ENCODE measurements at places on chromosomes 3 and 15. TPM values are rescaled to one million over a fixed set of nuclear protein-coding genes. Genes with fewer than 3 reads are reported as not detected.

- peaks cover 25% of the 10 kb centered on the region for H3K4me1 ChIP-seq
- DNase-seq: no peak
- no peak overlapping the region for H3K4me3 ChIP-seq
- H3K27ac ChIP-seq: no peak overlapping the region
- peaks cover 2% of the 10 kb centered on the region for H3K27me3 ChIP-seq
- peaks cover 4% of the 10 kb centered on the region for H3K36me3 ChIP-seq
Observed at GRCh38 chr3:72536878-72537267, 311.4 kb downstream of the SHQ1 start.

- no peak for DNase-seq
- no peak overlapping the region for H3K4me3 ChIP-seq
- no peaks in the 10 kb centered on the region for H3K27me3 ChIP-seq
- no peaks in the 10 kb centered on the region for H3K36me3 ChIP-seq
Observed at GRCh38 chr3:69770219-69770618, 31.0 kb downstream of the MITF start.

- no peaks in the 10 kb centered on the region for H3K36me3 ChIP-seq
- H3K4me1 ChIP-seq: peaks cover 22% of the 10 kb centered on the region
- no peak overlapping the region for H3K27ac ChIP-seq
- no peak for DNase-seq
Observed at GRCh38 chr3:127480196-127480954, 110.2 kb downstream of the TPRA1 start.

DNA sequence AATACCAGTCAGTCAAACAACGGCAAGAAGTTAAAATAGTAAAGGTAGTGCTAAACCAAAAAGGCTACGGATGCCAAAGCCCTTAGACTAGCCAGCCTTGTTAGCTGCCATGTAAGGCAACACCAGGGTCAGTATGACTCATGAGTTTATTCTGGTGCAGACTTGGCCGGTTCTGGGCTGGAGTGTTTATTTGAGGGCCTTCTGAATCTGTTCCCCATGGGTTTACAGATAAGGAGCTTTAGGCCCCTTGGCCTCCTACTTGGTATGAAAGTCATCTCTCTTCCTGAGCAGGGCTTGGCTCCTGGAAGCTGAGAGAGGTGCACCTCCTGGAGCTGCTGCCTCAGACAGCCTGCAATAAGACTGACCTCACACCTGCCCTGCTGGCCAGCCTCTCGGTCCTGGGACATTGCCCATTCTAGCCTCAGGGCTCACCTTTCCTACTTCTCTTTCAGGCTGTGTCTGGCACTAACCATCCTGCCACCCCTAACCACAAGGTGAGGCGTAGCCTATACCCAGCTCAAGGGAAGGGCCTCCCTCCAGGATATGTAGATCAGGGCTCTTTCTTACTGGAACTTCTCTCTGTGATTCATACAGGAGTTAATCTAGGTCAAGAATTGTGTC lies 10.4 kb upstream of the RTP1 start:
- H3K4me3 ChIP-seq: no peak overlapping the region
- H3K4me1 ChIP-seq: no peaks in the 10 kb centered on the region
- no peak for DNase-seq
- no peaks in the 10 kb centered on the region for H3K36me3 ChIP-seq
- H3K27ac ChIP-seq: no peak overlapping the region

The RYR3 gene
- total RNA-seq: not detected

The PARP14 gene
- 65.6 TPM for total RNA-seq

DNA sequence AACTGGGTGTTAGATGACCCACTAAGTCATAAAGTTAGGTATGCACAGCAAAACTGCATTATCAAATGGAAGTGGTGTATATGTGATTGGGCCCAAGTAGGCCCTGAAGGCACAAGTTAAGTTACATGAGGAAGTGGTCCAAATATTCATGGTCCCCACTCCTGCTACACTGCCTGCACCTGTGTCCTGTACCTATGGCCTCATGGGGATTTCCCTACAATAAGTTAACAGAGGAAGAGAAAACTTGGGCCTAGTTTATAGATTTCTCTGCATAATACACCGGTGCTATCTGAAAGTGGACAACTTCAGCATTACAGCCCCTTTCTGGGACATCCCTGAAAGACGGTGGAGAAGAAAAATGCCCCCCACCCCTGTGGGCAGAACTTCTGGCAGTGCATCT lies 41.5 kb downstream of the STRIT1 start:
- no peak overlapping the region for H3K27ac ChIP-seq
- no peaks in the 10 kb centered on the region for H3K36me3 ChIP-seq
- H3K4me3 ChIP-seq: no peak overlapping the region

The CLN6 gene
- 99.0 TPM for total RNA-seq

DNA sequence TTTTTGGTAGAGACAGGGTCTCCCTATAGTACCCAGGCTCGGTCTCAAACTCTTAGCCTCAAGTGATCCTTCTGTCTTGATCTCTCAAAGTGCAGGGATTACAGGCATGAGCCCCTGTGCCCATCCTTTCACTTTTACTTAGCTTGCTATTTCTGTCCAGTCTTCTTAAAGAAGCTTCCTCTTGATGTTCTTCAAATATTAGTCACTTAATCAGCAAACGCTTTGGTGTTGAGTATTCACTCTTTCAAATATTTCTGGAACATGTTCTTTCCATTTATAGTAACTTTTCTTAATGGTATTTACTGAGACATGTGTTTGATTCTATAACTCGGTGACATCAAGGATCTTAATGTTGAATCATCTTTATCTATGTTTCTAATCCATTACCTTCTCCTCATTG lies 122.1 kb downstream of the CNTN6 start:
- H3K27me3 ChIP-seq: no peaks in the 10 kb centered on the region
- no peak overlapping the region for H3K4me3 ChIP-seq
- no peak overlapping the region for H3K27ac ChIP-seq
- H3K36me3 ChIP-seq: no peaks in the 10 kb centered on the region
- H3K4me1 ChIP-seq: no peaks in the 10 kb centered on the region
- DNase-seq: no peak

DNA sequence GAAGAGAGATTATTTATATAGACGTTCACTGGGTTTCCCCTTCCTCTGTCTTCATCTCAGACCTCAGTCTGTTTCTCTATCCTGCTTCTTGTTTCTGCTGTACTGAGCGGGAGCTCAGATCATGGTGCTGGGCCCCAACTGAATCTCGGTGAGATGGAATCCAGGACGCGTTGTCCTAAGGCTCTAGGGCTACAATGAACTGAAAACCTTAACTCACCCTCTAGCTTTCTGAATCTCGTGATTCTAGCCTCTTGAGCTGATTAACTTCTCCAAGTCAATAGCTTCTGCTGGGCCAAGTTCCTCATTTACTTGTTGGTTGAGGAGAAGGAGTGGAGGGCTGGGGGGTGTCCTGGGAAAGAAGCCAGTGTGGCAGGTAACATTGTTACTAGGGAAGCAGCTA lies 32.7 kb upstream of the MAP3K13 start:
- no peak for DNase-seq
- no peaks in the 10 kb centered on the region for H3K36me3 ChIP-seq
- H3K27me3 ChIP-seq: peaks cover 8% of the 10 kb centered on the region
- no peak overlapping the region for H3K27ac ChIP-seq

DNA sequence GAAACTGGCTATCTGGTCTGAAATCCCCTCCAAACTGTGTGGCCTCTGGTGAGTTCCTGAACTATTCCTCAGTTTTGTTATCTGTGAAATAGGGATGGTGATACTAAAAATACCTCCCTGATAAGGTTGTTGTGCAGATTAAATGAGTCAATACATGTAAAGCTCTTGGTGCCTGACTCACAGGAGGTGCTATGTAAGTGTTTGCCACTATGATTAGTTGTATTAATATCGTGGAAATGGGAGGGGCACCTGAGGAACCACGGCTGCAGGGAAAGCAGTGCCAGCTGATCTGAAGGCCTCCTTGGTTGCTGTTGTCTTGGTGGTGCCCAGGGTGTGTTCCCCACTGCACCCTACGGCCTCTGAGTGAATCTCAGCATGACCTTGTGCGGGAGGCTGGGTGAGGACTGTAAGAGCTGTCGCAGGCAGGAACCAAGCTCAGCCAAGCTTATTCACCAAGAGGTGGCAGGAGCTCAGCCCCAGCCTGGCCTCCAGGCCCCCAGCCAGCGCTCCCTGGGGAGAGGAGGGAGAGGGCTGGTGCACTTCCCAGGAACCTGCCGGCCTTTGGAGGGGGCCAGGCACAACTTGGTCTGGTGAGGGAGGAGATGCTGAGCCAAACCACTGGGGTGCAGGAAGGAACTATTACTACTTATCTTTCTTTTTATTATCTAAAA lies 44.8 kb upstream of the CCDC174 start:
- H3K36me3 ChIP-seq: peaks cover 2% of the 10 kb centered on the region
- DNase-seq: no peak
- H3K27me3 ChIP-seq: peaks cover 54% of the 10 kb centered on the region
- H3K4me3 ChIP-seq: no peak overlapping the region
- no peak overlapping the region for H3K27ac ChIP-seq

The GRK7 gene
- not detected for total RNA-seq

The ITIH1 gene
- total RNA-seq: not detected

The TMCO5A gene
- total RNA-seq: not detected

- peaks cover 2% of the 10 kb centered on the region for H3K4me1 ChIP-seq
- H3K36me3 ChIP-seq: peaks cover 3% of the 10 kb centered on the region
- no peak for DNase-seq
Observed at GRCh38 chr3:33637482-33637881, 80.6 kb downstream of the CLASP2 start.

- no peak overlapping the region for H3K27ac ChIP-seq
- no peak overlapping the region for H3K4me3 ChIP-seq
- H3K27me3 ChIP-seq: no peaks in the 10 kb centered on the region
- no peaks in the 10 kb centered on the region for H3K36me3 ChIP-seq
Observed at GRCh38 chr3:126015075-126015474, 46.1 kb downstream of the ROPN1B start.

DNA sequence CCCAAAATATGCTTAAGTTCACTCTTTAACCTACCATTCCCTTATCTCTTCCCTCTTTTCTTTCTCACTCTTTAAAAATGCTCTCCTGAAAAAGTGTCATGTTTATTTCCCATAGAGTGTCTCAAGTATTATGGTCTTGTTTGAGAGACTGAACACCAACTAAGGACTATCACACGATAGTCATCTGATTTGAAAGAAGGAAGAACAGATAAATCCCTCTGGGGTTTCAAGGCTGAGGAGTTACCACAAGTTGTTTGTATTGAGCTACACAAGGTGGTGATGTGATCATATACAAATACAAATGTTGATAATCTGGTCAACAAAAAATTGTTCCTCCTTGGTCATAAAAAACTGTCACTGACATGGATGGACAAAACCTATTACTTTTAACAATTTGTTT lies 13.8 kb downstream of the MEIS2 start:
- no peaks in the 10 kb centered on the region for H3K36me3 ChIP-seq
- H3K4me3 ChIP-seq: no peak overlapping the region
- peaks cover 4% of the 10 kb centered on the region for H3K27me3 ChIP-seq
- no peak for DNase-seq
- H3K4me1 ChIP-seq: no peaks in the 10 kb centered on the region
- H3K27ac ChIP-seq: no peak overlapping the region

The NEIL1 gene
- 3.7 TPM for total RNA-seq

DNA sequence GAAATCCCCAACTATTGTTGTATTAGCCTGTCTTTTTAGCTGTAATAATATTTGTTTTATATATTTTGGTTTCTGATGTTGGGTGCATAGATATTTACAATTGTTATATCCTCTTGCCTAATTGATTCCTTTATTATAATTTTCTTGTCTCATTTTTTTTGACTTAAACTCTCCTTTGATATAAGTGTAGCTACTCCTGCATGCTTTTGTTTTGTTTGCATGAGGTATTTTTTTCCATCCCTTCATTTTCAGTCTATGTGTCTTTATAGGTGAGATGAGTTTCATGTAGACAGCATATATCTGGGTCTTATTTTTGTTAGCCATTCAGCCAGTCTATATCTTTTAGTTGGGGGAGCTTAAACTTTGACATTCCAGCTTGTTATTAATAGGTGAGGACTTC lies 37.4 kb downstream of the FAIM start:
- H3K36me3 ChIP-seq: peaks cover 35% of the 10 kb centered on the region
- no peak for DNase-seq
- no peaks in the 10 kb centered on the region for H3K4me1 ChIP-seq

The SEMA6D gene
- not detected for total RNA-seq

- no peaks in the 10 kb centered on the region for H3K27me3 ChIP-seq
- H3K27ac ChIP-seq: no peak overlapping the region
- H3K4me1 ChIP-seq: peaks cover 33% of the 10 kb centered on the region
- no peak for DNase-seq
- H3K4me3 ChIP-seq: no peak overlapping the region
- peaks cover 37% of the 10 kb centered on the region for H3K36me3 ChIP-seq
Observed at GRCh38 chr15:88469321-88469720, 1.8 kb downstream of the MRPS11 start.

The CA12 gene
- 0.63 TPM for total RNA-seq

The CCDC191 gene
- 0.66 TPM for total RNA-seq

DNA sequence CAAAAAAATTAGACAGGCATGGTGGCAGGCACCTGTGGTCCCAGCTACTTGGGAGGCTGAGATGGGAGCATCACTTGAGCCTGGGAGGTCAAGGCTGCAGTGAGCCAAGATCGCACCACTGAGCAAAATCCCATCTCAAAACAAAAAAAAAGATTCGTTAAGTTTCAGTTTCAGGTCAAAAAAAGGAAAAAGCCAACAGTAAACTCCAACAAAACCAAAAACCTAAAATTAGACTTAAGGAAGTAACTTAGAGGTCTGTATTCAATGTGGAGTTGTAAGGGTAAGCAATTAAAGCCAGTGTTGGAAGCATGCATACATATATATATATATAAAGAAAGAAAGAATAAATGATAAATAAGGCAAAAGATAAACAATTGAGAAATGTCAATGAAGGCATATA lies 11.8 kb downstream of the KPNA1 start:
- peaks cover 17% of the 10 kb centered on the region for H3K36me3 ChIP-seq
- H3K27me3 ChIP-seq: no peaks in the 10 kb centered on the region
- H3K27ac ChIP-seq: no peak overlapping the region
- peaks cover 34% of the 10 kb centered on the region for H3K4me1 ChIP-seq

DNA sequence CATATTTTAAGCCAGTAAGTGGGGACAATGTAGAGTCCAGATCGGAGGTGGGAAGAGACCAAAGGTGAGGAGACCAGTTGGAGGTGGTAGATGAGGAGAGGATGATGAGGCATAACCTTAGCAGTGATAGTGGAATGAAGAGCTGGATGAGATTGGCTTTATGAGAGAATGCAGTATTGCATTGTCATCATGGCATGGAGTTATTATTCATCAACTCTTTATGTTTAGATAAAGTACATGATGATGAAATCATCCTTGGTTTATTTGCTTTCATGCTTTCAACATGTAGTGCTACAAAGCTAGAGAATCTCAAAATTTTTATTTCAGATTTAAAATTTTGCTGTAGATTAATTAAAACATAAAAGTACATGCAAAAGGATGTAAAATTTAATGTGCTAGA lies 64.0 kb downstream of the PPM1L start:
- DNase-seq: no peak
- H3K4me3 ChIP-seq: no peak overlapping the region
- H3K27me3 ChIP-seq: peaks cover 13% of the 10 kb centered on the region
- H3K36me3 ChIP-seq: no peaks in the 10 kb centered on the region

DNA sequence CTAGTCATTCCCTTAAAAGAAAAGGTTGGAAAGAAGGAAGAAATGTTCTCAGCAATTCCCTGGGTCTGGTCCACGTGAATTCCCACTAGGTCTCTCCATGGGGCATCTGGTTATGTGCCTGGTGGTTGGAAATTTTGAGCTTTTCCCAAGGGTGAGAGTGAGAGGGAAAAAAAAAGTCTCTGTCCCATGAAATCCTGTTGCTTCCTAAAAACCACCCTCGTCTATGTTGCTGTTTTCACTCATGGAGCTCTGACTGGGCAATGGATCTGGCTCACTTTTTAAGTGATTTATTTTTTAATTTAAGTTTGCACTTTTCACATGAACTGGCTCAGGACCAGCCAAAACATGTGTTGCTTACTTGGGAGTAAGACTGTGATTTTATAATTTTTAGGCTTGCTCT lies 190.1 kb downstream of the CHST2 start:
- H3K4me3 ChIP-seq: no peak overlapping the region
- H3K27ac ChIP-seq: no peak overlapping the region
- no peaks in the 10 kb centered on the region for H3K27me3 ChIP-seq
- peaks cover 4% of the 10 kb centered on the region for H3K4me1 ChIP-seq

The DZIP3 gene
- total RNA-seq: 4.7 TPM
